ENCODE measurements at places on chromosomes 5 and 9.

DNA sequence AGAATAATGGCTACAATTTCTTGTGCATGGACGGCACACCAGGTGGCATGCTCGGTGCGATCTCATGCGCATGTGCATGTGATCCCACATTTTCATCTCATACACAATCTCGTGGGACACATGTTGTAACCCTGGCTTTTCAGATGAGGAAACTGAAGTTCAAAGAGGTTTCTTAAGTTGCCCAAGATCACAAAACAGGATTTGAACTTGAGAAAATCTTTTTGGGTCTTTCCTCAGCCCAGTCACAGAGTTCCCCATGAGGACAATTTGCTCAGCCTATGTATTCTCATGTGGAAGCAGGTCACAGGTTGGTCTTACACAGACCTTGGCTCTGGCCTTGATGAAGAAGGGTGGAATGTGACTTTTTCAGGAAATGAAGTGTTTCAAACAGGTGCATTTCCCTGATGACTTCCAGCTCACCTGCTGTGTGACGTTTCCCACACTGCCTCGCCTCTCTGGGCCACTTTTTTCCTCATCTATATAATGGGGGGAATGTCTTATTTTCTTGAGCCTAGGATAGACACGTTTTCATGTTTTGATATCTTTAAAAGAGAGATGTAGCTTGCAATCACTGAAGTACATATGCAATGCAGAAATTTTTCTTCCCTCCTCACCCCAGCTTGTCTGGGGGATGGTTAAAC is 7.1 kb upstream of the ORM1 start:
- no peak for DNase-seq

DNA sequence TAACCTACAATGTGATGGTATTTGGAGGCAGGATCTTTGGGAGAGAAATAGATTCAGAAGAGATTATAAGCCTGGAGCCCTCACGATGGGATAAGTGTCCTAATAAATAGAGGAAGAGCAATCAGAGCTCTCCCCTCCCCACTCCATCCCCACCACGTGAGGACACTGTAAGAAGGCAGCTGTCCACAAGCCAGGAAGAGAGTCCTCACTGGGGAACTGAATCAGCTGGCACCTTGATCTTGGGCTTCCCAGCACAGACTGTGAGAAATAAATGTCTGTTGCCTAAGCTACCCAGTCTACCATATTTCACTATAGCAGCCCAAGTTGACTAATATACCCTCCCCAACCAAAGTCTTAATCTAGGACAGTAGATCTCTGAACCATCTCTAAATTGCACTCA is 118.1 kb downstream of the SUSD1 start:
- DNase-seq, result no peak

- no peak for DNase-seq
These were observed 13.2 kb upstream of the NR4A3 start for GRCh38 chr9:99808454-99808853.

- DNase-seq, result no peak
These were observed 122.4 kb downstream of the LRRC70 start for GRCh38 chr5:62701036-62701435.

DNA sequence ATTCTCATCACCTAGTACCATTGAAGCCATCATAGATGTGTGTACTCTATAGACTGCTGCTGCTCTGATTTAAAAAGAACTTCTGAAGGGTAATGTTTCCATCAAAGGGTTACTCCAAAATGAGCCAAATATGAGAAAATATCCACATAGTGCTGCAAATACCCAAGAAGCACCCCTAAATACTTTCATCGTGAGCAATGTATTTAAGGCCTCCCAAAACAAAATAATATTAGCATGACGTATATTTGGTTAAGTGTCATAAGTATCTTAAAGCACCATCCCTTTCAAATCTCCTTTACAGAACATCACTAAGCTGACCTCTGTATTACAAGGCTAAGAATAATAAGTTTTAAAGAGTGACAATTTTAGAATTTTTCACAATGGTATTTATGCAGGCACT is 421.8 kb downstream of the MTRR start:
- no peak for DNase-seq

DNA sequence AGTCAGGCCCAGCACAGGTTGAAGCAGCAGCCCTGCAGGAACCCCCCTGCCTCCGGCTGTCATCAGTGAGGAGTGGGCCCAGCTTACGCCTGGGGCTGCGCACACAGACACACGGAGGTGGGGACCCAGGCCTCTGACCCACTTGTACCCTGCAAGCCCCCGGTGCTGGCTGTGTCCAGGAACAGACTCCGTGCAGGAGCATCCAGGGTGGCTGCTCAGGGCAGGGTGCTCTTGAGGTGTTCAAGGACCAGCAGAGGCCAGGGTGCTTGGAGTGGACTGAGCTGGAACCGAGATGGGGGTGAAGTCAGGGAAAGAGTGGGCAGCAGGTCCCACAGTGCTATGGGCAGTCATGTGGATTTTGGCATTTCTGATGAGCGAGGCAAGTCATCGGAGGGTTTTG is 199.5 kb downstream of the CACNA1B start:
- no peak for DNase-seq

GRCh38 chr9:70466976-70467561 is 52.6 kb upstream of the KLF9 start:
- DNase-seq, result no peak

GRCh38 chr5:82525626-82526025 is 247.5 kb upstream of the RPS23 start:
- DNase-seq, result no peak

DNA sequence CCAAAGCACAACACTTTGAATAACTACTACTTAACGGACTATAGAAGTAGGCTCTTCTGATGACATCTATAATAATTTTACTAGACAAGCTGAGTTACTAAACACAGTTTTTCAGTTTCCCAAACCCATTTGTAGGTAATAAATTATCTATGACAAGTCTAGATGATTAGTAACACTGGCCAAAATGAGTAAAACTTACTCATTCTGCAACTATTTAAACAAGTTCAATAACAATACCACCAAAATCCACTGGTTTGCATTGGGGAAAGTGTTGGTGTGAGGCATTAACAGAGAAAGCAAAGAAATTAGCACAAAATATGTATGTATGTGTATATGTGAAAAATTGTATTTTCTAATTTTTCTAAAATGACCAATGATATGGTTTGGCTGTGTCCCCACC is 119.3 kb downstream of the NR2F1-AS1 start:
- DNase-seq, result no peak

GRCh38 chr9:136112541-136112940 is 6.1 kb downstream of the TMEM250 start:
- DNase-seq, result no peak

DNA sequence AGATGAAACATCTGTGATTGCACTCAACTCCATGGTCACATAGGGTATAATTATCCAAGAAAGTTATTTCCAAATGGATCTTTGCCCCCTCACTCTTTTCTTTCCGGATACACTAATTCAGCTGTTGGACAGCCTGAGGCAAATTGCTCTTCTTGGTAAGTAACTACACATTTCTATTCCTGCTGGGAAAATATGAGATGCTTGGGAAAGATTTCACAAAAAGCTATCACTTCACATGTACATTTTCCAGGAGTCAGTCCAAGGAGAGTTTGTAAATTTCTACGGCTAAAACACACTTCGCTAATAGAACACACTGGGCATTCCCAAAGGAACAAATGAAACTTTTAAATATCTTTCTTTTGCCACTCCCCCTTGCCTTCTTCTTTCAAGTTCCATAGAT is 123.0 kb upstream of the GRIA1 start:
- DNase-seq, result no peak

DNA sequence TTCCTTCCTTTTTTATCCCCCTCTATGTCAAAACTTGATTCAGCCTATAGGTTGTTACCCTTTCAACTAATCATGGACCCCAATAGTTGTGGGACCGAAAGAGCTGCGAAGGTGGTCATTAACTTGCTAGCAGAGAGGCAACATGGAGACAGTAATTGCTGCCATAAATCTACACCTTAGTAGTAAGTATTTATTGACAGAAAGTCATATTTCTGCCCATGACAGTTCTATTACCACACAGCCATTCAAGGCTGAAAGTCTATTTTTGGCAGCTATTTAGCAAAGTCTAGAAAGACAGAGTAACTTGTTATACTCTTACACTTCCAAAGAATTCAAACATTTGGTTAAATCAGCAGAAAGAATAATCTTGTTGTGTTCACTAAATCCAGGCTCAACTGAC is 236.2 kb downstream of the PRELID2 start:
- no peak for DNase-seq

GRCh38 chr9:109046346-109046745 is 33.0 kb upstream of the CTNNAL1 start:
- no peak for DNase-seq

GRCh38 chr5:177364159-177364962 is 6.6 kb downstream of the RGS14 start:
- DNase-seq, result no peak

DNA sequence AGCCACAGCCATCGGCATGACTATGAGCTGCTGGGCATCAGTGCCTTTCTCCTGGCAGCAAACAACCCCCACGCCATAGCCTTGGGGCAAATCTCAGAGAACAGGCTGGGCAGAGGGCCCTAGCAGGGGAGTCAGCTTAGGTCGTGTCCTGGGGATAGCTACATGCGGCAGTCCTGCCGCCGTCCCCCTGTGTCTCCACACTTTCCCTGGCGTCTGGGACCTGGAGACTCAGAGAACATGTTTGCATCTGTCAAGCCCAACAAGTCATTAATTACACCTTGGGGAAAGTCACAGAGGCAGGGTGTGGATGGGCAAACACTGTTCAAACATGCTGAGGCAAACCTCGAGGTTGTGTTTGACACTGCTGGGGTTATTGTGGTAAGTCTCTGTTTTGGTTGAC is 123.6 kb downstream of the C5orf15 start:
- DNase-seq, result no peak

GRCh38 chr5:119273391-119273839 is 82.4 kb upstream of the TNFAIP8 start:
- DNase-seq, result no peak

- DNase-seq, result no peak
These were observed 7.5 kb downstream of the RASGRF2 start for GRCh38 chr5:80967500-80968181.

DNA sequence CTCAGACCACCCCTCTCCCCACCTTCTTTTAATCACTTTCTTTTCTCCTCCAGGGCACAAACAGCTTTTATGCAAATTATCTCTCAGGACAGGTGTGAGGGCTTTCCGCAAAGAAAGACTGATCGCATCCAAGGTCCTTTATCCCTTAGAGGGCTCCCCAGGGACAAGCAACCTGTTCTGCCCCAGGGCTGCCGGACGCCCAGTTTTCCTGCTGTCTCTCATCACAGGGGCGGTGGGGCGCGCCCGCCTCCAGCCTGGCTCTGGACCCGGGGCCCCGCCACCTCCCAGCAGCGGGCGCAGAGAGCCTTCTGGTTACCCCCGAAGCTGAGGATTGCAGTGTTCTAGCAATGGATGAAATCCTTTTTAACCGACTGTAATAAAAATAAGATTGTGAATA is 266.1 kb downstream of the CWC27 start:
- DNase-seq, result no peak
